8988T (cell line): ENCODE measurements at places on chromosomes 1 and 21.

- DNase-seq = no peak
These were observed 2.1 kb upstream of the FOXD2 start for GRCh38 chr1:47435506-47436303.

DNA sequence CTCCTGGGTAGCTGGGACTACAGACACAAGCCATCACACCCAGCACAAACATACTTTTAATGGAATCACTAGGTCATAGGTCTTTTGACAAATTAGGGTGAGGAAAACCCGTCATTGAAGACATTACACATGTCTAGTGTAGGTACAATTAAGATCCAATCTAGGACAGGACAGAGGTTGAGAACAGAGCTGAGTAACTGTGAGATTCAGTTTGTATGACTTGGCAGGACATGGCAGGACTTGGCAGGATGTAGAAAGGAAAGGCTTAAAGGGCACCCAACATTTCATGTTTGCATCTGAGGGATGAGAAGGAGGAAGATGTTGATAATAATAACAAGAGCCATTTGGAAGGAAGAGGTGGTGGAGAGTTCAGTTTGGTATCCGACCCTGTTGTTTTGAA, 483.8 kb downstream of the PCP4 start:
- DNase-seq = no peak

DNA sequence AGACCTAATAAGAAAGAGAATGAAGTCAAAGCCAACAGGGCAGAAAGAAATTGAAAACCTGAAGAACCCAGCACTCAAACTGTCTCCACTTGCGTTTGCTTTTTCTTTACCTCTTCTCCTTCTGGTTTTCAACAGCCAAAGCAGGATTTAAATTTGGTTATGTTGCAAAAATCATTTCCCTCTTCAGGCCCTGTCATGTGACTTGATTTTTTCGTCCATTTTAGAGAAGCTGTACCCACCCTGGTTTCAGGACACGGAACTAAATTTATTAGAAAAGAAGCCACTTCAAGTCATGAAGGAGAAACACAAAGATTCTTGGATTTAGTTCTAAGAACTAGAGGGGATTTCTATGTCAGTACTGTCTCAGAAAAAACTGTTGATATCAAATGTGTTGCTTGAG, 1.0 kb upstream of the SYNJ1 start:
- DNase-seq = no peak

GRCh38 chr1:117656202-117656641, 50.4 kb downstream of the TENT5C start:
- no peak for DNase-seq

- DNase-seq = no peak
These were observed 11.9 kb downstream of the FASLG start for GRCh38 chr1:172670791-172671190.

DNA sequence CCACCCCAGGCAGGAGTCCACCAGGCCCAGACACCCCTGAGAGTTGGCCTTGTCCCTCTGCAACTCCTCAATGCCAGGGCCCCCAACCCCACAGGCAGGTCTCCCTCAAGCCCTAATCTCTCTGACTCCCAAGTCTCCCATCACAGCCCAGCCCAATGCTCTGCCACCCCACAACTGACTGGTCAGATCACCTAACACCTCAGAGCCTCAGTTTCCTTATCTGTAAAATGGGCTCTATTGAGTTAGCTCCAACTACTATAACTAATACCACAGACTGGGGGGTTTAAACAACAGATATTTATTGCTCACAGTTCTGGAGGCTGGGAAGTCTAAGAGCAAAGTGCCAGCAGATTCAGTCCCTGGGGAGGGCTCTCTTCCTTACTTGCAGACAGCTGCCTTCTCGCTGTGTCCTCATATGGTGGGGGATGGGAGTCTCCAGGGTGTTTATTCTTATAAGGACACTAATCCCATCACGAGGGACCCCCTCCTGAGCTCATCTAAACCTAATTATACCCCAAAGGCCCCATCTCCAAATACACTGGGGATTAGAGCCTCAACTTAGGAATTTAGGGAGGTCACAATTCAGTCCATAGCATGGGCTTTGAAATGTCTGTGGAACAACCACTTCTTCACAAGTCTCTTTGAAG, 34.9 kb upstream of the ZC3H12A start:
- no peak for DNase-seq

DNA sequence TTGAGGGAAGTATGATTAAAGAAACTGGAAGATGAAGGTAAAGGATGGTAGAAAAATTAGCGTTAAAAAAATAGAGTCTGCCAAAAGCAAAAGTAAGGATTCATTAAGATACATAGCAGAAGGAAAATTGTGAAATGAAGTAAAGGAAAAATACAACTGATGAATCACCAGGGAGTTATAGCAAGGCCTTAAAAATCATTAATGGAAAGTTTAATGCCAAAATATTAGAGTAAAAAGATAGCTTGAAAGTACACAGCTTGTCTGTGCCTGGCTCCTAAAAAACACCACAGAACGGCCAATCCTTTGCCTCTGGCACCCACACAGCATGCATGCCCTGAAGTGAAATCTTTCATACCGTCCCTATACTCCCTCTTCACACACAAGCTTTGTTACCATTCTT, 66.9 kb upstream of the APOBEC4 start:
- no peak for DNase-seq

DNA sequence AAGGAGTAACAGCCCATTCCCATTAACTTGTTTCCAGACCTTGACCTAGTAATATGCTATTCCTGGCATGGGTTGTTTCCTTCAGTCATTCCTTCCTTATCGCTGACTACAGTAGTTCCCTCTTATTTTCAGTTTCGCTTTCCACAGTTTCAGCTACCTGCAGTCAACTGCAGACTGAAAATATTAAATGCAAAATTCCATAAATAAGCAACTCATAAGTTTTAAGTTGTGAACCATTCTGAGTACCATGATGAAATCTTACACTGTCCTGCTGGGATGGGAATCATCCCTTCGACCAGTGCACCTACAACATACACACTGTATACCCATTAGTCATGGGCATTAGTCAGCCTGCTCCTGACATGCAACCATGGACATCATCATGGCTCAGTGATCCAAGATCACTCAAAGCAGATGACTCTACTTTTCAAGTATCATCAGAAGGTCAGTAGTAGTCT, 66.7 kb downstream of the CCDC30 start:
- DNase-seq = no peak

GRCh38 chr1:158506369-158506987, 34.5 kb downstream of the OR10R2 start:
- no peak for DNase-seq

DNA sequence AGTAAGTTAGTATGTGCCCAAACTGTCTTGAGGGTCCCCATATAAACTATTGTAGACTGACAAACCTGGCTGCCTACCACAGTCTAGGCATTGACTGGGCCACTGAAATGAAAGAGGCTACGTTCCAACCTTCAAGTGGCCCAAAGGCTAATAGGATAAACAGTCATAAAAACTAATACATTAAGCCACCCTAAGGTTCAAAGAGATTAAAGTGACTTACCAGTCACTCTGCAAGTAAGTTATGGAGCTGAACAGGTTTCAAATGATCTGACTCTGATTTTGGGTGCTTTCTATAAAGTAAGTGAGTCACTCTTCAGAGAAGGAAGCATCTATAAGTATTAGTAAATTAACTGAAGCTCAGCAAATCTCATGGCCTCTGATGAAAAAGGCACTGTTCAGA, 38.0 kb downstream of the PLPP3 start:
- no peak for DNase-seq

DNA sequence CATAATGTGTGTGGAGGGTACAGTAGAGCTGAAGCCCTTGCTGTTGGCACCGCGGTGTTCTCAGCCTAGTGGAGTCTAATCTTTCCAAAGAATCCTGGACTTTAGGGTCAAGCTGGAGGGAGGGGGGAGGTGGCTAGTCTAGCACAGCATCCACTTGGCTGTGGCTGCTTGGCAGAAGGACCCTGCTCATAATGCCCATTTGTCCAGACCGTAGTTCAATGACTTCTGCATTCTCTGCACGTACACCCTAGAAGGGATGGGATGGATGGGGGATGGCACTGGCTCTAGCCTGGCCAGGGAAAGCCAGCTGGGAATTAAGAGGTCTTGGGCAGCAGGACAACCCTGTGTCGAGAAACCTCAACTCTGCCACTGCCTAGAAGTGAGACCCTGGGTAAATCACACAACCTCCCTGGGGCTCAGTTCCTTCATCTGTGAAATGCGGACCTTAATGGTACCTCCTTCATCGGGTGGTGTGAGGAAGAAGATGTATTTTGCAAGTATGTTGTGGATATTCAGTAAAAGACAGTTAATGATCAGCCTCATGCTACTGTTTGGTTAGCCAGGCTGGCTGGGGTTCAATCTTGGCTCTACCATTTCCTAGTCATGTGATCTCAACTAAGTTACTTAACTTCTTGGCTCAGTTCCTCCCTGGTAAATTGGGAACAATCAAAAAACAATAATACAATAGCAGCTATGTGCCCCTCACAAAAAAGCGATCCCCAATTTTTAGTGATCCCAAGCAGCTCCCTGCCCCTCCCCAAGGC, 27.2 kb upstream of the CLIC4 start:
- no peak for DNase-seq

GRCh38 chr1:207801819-207802218, 50.0 kb downstream of the CD46 start:
- DNase-seq = no peak

GRCh38 chr1:156660752-156661112, 16.5 kb downstream of the NES start:
- DNase-seq = no peak

- no peak for DNase-seq
These were observed 30.1 kb downstream of the EDN2 start for GRCh38 chr1:41454406-41454805.

GRCh38 chr1:100597061-100597741, 59.3 kb downstream of the GPR88 start:
- no peak for DNase-seq

- DNase-seq = no peak
These were observed 22.3 kb downstream of the GJA5 start for GRCh38 chr1:147738129-147738528.

DNA sequence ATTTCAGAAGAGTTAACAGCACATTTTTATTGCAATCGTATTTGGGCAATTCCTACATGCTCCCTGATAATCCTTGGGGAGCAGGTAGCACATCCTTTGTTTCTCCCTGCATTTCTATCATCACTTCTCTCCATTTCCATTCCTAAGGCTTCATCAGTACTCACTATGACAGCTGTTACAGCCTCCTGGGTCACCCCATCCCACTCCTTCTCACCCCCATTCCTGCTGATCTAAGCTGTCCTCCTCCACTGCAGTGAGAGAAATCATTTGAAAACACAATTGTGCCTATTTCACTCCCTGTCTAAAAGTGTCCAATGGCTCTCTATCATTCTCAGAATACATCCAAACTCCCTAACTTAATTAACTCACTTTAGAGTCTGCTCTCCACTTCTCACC, 17.0 kb upstream of the TSPAN1 start:
- DNase-seq = no peak

DNA sequence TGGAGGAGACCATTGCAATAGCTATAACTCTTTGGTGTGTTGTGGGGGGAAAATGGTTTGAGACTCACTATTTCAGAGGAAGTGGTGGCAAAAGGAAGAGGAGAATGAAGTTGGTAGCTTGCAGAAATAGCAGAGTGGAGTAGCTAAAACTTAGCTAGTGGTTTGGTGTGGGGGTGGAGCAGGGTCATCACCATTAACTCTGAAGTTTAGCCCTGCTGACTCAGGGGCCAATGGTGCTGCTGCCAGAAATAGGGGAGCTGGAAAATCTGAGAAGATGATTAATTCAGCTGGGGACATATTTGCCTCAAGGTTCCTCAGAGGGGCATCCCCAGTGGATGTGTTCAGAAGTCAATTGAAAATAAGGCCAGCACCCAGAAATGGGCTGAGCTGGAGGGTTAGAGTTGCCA, 65.4 kb downstream of the RUNX1 start:
- DNase-seq = no peak

- DNase-seq = no peak
These were observed 147.3 kb downstream of the DUSP10 start for GRCh38 chr1:221594576-221594975.

DNA sequence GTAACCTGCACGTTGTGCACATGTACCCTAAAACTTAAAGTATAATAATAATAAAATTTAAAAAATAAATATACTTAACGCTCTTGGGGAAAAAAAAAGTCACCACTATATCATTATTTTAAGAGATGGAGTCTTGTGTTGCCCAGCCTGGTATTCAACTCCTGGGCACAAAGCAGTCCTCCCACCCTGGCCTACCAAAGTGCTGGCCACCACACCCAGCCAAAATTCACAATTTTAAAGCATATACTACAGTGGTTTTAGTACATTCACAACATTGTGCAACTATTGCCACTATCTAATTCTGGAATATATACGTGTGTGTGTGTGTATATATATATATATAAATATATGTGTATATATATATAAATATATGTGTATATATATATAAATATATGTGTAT, 5.9 kb downstream of the HMGN2 start:
- no peak for DNase-seq

GRCh38 chr1:207605444-207606361, 39.2 kb upstream of the CR1L start:
- DNase-seq = no peak

GRCh38 chr1:113031171-113031933, 41.6 kb upstream of the LRIG2 start:
- DNase-seq = no peak

GRCh38 chr1:198088360-198089071, 68.3 kb upstream of the NEK7 start:
- DNase-seq = no peak

GRCh38 chr1:43049481-43049880, 90.8 kb upstream of the SLC2A1 start:
- DNase-seq = no peak

DNA sequence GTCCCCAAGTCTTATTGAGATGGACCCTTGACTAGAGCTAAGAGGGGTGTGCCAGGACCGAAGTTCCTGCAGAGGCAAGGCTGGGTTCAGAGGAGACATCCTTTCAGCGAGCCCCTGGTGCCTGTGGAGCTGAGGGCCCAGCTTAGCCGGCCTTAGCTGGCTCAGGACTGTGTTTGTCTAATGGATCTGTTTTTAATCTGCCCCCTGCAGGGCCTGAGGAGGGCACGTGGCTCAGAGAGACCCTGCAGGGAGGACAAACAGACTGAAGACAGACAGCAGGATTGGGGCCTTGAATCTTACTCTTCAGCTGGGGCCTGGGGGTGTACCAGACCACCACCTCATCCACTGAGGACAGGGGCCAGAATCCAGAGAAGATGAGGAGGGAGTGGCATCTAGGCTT, 1.6 kb downstream of the CRABP2 start:
- no peak for DNase-seq

DNA sequence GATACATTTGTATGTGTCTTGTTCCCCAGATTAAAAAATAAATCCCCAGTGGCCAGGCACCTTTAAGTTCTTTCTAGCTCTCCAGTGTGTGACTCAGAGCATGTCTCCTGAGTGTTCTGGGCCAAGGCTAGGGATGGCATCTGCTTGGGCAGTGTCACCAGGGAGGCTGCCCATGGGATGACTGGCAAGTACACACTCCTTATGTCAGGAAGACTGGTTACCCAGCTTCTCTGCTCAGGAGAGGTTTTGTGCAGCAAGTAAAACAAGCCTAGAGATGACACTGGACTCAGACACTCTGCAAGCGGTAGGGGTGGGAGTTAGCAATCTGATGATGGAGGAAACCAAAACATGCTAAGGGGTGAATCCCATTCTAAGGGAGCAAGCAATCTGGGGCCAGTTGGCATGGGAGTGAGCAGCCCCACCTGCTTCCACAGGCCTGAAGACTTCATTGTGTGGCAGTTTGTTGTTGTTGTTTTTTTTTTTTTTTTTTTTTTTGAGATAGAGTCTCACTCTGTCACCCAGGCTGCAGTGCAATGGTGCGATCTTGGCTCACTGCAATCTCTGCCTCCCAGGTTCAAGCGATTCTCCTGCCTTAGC, 137.1 kb downstream of the EDEM3 start:
- DNase-seq = no peak
